ENCODE measurements at places on chromosomes 7 and 10.

DNA sequence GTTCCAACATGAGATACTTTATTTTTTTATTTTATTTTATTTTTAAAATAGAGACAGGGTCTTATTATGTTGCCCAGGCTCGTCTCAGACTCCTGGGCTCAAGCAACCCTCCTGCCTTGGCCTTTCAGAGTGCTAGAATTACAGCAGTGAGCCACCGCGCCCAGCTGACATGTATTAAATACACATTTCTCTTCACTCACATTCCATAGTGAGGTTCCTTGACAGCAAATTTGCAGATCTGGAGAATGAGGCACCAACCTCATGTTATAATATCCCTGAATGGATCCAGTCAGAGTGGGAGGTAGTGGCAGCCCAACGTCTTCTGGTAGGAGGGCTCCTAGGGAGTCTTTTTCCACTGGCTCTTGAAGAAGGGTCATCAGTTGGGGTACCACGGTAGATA lies 46.1 kb downstream of the OGDH start:
- no peak for DNase-seq

GRCh38 chr10:63503395-63503794 lies 17.8 kb upstream of the REEP3 start:
- no peak for DNase-seq

- no peak for DNase-seq
These were observed 5.4 kb upstream of the SFTPA1 start for GRCh38 chr10:79605308-79605707.

GRCh38 chr7:155852426-155853301 lies 40.4 kb upstream of the SHH start:
- no peak for DNase-seq

- no peak for DNase-seq
These were observed 71.9 kb downstream of the ELFN1 start for GRCh38 chr7:1741751-1742554.

DNA sequence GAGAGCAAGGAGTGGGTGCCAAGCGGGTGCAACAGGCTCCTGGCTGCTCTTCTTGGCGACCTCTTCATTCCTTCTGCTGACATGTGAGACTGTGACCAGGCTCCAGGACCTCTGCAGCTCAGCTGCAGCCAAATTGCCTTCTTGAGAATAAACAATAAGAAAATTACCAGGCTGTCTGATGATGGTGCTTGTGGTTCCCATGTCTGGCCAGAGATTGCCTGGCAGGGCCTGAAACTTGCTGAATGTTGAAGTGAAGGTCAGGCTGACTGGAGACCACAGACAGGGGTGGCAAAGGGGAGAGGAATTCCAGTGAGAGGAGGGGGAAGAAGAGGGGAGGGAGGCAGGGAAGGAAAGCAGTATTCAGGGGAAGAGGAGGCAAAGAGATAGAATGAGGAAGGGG lies 497.4 kb upstream of the PODXL start:
- DNase-seq: no peak

GRCh38 chr10:22712956-22713852 lies 1.2 kb downstream of the PIP4K2A start:
- DNase-seq: peak; percentile 50

DNA sequence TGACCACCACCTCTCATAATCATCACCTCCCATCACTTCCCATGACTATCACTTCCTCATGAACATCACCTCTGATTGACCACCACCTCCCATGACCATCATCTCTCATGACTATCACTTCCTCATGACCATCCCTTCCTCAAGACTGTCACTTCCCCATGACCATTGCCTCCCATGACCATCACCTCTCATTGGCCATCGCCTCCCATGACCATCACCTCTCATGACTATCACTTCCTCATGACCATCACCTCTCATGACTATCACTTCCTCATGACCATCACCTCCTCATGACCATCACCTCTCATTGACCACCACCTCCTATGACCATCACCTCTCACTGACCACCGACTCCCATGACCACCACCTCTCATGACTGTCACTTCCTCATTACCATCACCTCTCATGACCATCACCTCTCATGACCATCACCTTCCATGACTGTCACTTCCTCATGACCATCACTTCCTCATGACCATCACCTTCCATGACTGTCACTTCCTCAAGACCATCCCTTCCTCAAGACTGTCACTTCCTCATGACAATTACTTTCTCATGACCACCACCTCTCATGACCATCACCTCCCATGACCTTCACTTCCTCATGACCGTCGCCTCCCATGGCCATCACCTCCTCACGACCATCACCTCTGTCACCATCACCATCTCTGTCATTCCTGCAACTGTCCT lies 51.6 kb downstream of the PDGFA start:
- no peak for DNase-seq

DNA sequence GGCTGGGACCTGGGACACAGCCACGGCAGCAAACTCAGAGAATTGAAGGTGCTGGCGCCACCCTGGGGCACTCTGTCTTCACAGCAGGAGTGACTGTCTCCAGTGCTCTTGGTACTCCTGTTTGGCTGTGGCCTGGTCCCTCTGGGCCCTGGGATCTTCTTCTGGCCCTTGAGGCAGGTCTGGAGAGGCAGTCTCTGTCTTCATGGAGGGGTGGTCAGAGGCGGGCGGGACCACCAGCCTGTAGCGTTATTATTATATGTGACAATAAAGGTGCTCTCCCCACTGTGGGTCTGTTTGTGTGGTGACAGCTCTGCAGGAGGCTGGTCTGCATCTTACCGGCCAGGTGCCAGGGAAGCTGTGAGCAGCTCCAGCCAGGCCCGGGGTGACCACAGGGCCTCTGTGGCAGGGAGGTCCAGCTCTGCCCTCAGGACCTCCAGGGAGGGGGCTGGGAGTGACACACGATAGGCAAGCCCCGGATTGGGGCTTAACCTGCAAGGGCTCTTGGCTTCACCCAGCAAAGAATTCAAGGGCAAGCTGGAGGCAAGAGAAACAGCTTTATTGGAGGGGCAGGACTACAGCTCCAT lies 70.3 kb downstream of the MYL10 start:
- no peak for DNase-seq

GRCh38 chr7:68200051-68200670 lies 1203.5 kb downstream of the TYW1 start:
- no peak for DNase-seq

GRCh38 chr7:142385491-142386340 lies 127.9 kb upstream of the PRSS58 start:
- peak; percentile 50 for DNase-seq
